ENCODE measurements at places on chromosomes 7 and 10.

DNA sequence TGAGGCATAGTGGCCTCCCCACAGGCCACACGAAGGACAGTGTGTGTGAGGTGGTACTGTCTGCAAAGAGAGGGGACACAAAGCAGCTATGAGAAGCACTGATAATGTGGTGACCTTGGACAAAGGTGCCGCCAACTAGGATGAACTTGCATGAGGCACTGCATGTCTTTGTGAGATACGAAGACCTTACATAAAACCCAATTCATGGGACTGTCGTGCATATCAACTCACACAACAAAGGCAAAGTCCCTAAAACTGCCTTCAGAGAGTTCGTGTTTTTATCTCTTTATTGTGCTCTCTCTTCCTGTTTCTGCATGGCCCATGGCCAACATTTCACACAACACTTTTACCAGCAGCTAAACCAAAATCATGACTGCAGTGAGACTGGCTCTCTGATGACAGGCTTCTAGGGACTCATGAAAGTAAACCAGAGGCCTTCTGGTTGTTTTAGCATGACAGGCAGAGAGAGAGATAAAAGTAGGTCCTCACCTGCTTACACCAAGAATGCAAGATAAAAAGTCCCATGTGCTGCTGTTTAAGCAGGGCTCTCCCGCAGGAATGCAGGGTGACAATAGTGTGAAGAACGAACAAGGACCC, 347.8 kb downstream of the ELMO1 start:
- DNase-seq: no peak

GRCh38 chr10:118264252-118264651, 77.9 kb downstream of the FAM204A start:
- no peak for DNase-seq

DNA sequence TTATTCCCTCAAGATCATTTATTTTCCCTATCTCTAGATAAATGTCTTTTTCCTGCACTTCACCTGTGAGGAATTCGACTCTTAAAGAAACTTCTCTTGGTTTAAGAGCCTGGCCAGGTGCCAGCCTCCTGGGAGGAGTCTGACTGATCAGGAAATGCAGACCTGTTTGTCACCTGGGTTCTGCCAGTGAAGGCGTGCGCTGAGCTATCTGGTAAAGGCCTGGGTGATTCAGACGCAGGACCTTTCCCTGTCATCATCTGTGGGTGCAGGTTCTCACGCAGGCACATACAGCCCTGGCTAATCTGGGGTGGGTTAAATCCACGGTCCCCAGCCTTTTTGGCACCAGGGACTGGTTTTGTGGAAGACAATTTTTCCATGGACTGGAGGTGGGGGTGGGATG, 65.3 kb upstream of the AQP1 start:
- DNase-seq: no peak

GRCh38 chr10:62651341-62651740, 153.2 kb upstream of the ADO start:
- no peak for DNase-seq

GRCh38 chr10:6017781-6018354, 40.5 kb upstream of the IL15RA start:
- DNase-seq: no peak

DNA sequence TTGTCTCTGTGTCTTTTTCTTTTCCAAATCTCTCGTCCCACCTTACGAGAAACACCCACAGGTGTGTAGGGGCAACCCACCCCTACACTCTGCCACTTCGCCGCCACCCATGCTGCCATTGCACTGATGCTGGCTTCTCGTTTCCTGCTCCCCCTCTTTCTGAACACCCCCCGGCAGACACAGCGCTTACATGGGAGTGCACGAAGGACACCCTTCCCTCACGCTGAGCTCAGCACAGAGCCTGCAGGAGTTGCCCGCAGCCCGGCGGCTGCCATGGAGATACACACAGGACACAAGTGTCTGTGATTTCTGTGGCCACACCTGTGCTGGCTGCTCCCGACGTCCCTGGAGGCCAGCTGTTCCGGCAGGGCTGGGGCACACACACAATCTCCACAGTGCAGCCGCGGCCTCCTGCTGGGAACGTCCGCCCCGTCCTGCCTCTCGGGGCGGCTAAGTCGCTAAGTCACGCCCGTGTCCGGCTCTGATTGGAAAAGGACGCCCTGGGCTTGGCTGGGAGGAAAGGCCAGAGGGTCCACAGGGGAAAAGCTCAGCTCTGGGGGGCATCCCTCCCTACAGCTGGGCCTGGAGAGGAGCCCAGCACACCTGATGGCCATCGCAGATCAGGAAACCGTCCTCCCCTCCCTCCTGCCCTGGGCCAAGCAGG, 349.8 kb downstream of the PTPRN2 start:
- DNase-seq: no peak

DNA sequence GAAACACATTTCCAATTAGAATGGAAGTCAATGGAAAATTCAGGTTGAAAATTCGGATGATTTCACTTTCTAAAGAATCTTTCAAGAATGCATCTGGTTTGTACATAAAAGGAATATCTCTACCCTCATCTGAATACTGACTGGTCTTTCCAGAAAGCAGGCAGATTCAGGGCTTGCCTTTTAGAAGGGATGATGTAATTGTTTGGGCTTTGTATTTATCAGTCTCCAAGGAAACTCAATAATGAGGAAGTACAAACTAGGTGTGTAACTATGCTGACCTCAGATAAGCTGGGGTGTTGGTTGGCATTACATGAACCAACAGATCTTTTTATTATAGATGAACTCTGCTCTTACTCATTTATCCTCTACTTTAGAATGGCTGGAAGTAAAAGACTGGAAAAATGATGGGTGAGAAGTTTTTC, 24.1 kb downstream of the PDLIM1 start:
- no peak for DNase-seq

DNA sequence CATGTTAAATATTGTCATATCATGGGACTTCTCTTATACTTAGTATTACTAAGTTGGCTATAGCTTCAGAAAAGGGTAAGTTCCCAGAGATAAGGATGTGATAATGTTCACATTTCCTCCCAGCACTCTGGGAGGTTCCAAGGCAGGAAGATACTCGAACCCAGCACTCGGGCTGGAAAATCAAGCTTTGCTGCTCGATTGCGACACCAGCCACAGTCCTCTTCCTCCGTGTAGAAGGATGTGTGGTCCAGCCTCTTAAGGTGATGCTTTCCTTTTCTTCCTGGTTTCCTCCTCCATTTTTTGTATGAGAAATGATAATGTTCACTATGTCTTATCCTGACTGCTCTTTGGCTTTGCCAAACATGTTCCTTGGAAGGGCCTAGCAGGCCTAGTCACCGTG, 3.2 kb downstream of the BMS1 start:
- no peak for DNase-seq

DNA sequence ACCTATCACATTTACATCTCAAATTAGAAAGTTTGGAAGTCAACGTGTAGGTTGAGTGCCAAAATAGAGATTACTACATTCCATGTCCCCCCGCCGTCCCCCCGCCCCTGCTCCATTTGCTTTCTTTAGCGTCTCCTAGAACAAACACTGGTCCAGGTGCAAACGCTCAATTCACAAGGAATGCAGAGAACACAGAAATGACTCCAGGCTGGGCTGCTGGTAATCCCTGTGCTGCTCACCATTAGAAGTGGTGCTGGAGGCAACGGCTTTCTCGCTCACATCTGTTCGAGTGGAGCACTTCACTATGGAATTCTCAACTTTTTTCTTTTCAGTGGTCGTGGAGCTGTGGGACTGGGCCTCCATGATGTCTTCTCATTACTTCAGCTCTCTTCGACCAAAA, 14.1 kb downstream of the GLI3 start:
- no peak for DNase-seq

- no peak for DNase-seq
Observed at GRCh38 chr10:91672021-91672608, 39.2 kb upstream of the PPP1R3C start.

GRCh38 chr7:87784424-87784823, 91.7 kb downstream of the SLC25A40 start:
- no peak for DNase-seq

DNA sequence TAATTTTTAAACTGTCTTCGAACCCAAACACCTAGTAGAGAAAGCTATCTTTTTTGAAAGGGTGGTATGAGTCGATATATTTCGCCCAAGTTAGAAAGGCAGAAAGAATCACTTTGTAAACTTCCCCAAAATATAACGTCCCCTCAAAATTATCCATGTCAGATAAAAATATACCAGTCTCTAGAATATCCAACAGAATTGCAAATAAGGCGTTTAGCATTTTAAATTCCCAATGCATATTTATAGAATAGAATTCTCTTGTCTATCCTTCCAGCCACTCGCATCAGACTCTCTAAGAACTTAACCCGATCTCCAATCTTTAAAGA, 2.1 kb downstream of the CTBP2 start:
- DNase-seq: no peak

GRCh38 chr10:28768227-28768626, 90.9 kb downstream of the BAMBI start:
- DNase-seq: no peak

DNA sequence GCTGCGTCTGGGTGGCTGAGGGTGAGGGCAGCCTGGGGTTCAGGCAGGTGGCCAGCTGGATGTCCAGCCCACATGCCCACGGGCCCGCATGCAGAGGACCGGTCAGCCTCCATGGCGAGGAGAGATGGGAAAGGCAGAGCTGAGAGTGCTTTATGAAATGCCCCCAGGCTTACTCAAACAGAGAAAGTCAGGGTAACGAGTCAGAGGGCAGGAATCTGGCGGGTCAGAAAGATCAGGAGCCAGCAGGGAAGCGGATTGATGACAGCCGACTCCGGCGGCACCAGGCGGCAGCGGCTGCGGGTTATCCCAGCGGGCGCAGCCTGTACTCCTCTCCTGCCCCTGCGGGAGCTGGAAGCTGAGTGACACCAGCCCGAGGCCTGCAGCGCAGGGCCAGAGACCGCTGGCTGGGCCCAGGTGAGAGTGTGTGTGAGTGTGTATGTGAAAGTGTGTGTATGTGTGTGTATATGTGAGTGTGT, 13.4 kb downstream of the SLC13A4 start:
- DNase-seq: no peak

DNA sequence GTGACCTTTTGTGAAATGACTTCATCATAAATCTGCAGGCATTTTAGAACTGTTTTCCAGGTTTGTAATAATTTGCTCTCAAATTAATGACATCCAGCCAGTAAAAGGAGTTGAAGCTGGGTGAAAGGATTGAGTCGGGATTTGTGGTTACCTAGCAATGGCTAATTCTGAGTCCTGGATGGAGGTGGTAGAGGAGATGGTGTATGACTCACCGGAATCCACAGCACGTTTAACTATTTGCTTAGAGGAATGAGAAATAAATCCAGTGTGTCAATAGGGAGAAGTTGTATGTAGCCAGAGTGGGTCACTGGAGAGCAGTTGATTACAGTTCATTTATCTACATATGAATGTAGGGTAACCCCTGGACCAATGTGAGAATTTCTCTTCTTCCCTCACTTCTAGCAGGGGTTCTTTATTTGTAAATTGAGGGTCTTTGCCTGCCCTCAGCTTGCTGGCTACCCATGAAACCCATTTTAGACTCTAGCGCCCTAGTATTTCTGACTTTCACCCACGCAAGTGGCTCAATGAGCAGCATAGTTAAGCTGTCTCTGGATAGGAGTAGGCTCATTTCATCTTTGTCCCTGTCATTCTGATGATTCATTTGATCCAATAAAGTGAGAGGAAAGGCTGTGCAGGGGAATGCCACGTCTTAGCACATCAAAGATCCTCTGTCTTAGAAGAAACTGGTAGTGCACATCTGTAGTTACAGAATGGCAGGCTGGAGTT, 547.8 kb downstream of the SORCS3 start:
- DNase-seq: no peak

GRCh38 chr10:43785252-43785651, 136.6 kb upstream of the ZNF32 start:
- DNase-seq: no peak

DNA sequence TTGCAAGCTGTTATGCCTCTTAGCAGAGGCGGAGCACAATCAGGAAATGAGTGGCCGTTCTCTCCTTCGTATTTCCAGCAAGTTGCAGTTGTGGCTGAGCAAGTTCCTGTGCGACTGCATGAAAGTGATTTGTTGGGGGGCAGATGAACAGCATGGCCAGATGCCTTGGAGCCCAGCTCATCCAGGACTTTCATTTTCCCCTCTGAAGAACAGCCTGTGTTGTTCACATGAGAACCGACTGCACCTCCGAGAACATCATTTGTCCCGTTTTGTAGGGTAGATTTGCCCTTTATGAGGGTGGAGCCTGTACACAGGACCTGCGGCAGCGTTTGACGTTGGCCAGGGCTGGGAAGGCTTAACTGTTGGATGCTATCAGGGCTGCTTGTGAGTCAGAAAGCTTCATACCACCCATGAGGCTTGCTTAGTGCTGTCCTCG, 4.4 kb downstream of the BAG3 start:
- DNase-seq: no peak

DNA sequence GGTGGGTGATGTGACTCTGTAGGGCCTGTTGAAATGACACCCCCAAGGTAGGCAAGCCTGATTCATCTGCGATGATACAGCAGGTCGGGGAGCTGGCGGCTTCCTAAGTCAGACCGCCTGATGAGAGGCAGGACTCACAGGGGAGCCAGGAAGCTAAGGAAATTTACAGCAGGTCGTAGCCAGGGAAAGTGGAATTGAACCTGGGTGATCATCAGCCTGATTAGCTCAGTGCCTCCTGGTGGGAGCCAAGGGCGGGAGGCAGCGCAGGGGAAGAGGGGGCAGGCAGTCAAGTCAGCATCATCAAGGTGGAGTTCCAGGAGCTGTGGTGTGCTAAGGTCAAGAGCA, 18.5 kb upstream of the TRIM56 start:
- no peak for DNase-seq

DNA sequence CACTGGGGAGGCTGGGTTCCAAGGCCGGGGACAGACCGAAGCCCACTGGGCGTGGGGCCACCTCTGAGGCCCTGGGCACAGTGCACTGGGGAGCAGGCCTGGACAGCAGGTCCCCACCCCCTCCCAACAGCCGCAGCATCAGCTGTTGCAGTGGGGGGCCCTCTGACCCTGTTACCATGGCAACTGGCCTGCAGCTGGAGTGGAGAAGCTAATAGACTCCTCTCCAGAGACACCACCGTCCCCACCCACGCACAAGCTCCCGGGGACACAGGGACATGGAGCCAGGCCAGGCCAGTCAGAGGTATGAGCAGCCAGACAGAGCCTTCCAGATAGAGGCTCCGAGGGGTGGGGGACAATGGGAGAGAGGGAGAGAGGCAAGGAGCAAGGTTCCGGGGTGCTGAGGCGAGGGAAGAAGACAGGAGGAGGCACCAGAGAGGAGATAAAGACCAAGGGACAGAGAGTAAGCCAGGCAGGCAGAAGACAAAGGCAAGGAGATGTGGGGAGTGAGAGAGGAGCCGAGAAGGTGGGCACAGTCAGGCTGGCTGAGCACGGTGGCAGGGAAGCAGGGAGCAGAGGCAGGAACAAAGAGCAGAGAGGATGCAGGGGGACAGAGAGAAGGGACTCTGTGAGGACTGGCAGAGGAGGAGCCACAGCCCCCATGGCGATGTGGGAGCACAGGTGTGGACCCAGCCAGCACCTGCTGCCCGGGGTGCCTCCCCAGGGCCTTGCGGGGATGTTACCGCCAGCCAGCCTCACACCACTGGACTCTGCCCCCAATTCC, 6.7 kb downstream of the KCNH2 start:
- peak; percentile 74 for DNase-seq

Measured in ovary (tissue), 10 donors.